Urinary bladder (tissue), 4 donors: ENCODE measurements at places on chromosomes 12 and 14. TPM values are rescaled to one million over a fixed set of nuclear protein-coding genes. Genes with fewer than 3 reads are reported as not detected.

The RBM19 gene
- 16.3 TPM for total RNA-seq

- DNase-seq: no peak
Measured at GRCh38 chr12:26919216-26919555, 18.6 kb downstream of the INTS13 start.

The KRT6B gene
- total RNA-seq: not detected

DNA sequence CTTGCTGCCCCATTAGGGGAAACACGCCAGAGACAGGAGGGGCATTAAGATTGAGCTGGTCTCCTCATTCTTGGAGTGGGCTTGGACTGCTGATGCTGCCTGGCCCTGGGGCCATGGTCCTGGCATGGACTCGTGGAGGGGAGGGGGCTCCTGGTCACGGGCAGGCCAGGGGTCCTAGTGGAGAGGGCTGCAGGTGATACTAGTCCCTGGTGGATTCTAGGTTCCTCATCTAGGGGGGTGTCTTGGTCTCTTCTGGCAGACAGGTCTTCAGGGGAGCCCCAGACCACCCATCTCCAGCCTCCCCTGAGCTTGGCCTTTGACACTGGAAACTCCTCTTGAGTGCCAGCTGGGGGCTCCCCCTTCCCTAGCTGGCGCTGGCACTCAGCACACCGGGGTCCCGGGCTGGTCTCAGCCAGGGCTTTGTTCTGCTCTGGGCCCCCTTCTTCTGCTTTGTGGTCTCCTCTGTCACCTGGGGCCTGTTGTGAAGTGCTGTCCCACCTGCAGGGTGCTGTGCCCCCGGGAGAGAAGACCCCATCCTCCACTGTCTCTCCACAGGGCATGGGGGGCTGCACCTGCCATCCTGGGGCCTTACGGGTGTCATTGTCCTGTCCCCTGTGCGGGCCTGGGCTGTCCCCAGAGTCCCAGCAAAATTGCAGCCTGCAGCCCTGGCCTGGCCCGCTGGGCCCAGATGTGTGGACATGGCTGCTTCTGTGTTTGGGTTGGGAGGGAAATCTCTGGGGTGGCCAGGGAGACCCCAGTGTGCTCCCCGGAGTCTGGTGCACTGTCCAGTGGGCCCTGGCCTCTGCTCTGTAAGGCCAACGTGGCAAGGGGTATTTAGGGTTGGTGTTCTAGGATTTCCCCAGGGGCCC, 2.3 kb downstream of the KIF26A start:
- DNase-seq: no peak

- DNase-seq: no peak
Measured at GRCh38 chr12:93154753-93155480, 222.8 kb upstream of the NUDT4 start.

- DNase-seq: no peak
Measured at GRCh38 chr12:104201238-104202001, 14.2 kb upstream of the TXNRD1 start.

The GALNT8 gene
- 2.9 TPM for total RNA-seq

GRCh38 chr12:39905152-39905551, 200.7 kb downstream of the SLC2A13 start:
- peak; percentile 10 for DNase-seq

DNA sequence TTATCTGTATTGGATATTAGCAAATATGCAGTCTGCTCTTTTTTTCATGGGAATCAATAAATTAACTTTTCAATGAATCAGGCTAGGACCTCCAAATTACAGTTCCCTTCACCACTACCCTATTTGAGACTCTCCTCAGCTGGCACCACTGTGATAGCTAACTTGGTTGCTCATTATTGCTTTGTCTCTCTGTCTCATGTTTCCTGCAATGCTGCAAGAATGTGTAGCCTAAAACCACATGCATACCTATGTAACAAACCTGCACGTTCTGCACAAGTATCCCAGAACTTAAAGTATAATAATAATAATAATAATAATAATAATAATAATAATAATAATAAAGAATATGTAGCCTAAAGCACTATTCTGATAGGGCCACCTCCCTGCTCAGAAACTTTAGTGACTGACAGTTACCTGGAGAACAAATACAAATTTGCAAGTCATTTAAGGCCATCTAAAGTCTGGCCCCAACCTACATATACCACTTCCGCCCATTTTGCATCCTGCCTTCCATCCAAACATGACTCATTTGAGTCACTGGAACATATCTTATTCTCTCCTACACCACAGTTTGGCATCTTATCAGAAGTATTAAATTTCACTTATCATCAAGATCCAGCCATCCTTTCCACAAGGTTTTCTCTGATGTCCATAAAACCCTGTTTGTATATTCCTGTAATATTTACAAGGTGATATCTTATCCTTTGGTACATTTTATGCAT, 215.1 kb downstream of the LRRK2 start:
- DNase-seq: no peak

The PPP4R4 gene
- 0.37 TPM for total RNA-seq

The LALBA gene
- not detected for total RNA-seq

GRCh38 chr12:93573552-93574223, 1.2 kb downstream of the SOCS2 start:
- no peak for DNase-seq

The AKAP5 gene
- 5.6 TPM for total RNA-seq
